CD4-positive, alpha-beta T cell treated with Interleukin-17A for 4 hours (primary cell): ENCODE measurements at places on chromosomes 12 and 14.
A peak's percentile ranks its signal among the peaks of the same experiment; 100 is the strongest.

DNA sequence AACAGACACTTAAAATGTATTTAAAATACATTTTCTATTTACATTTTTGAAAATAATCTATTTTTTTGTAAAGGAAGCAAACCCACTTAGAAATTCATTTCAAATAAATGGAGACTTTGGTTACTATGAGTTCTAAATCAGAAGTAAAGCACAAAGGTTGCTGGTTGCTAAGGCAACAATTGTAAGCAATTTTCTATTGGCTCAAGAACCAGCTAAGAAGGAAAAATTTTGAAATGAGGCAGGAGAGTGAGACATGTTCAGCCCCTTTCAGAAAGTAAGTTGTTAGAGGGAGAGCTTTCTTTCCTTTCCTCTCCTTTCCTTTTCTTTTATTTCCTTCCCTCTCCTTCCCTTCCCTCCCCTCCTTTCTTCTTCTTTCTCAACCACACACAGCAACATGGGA, 80.7 kb downstream of the PRMT8 start:
- DNase-seq, result no peak

- DNase-seq, result no peak
Measured at GRCh38 chr12:113387631-113388030, 16.1 kb downstream of the SDS start.

- DNase-seq, result no peak
Measured at GRCh38 chr14:85471156-85471555, 58.8 kb upstream of the FLRT2 start.

DNA sequence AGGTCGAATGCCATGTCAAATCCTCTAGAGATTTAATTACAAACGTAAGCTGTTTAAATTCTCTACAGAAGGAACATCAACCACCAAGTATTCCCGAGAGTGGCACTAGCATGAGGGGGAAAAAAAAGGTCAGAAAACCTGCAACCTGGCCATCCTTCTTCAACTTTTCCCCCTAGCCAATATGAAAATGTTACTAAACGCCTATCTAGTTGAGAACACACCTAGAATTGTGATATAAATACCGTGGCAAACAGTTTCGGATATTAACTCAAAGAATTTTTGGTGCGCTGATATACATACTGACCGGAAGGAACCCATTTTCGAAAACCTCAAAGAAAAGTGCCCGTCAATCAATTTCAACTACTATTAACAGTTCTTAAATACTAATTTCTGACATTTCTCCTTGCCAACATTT, 1.8 kb downstream of the HNRNPC start:
- DNase-seq, result no peak

DNA sequence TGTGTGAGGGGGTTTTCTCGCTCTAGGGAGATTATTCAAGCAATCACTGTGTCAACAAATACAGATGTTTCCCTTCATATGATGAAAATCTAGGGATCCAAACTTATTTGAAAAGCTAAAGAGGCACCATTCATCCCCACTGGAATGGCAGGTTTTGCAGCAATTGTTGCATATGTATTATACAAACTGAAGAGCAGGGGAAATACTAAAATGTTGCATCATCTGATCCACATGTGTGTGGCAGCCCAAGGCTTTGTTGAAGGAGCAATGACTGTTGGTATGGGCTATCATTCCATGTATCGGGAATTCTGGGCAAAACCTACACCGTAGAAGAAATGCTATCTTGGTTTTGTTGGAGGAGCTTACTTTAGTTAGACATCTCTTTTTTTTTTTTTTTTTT, 4.1 kb upstream of the PRPF40B start:
- no peak for DNase-seq

DNA sequence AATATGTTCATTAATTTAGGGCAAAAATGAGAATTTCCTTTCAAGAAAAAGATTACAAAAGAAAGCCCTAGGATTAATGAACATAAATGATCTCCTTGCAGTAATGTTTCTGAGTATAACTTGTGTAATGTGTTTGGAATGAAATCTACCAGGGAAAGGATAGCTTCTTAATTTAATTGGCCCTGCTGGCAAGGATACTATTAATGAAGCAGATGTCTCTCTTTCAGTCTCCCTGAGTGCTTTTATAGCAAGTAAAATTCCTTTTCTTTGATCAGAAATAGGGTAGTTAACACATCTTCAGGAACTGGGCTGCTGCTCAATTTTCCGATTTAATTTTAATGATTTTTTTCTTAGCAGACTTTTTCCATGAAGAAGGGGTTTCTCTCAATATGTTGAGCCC, 379.4 kb upstream of the PDE3A start:
- DNase-seq, result no peak

DNA sequence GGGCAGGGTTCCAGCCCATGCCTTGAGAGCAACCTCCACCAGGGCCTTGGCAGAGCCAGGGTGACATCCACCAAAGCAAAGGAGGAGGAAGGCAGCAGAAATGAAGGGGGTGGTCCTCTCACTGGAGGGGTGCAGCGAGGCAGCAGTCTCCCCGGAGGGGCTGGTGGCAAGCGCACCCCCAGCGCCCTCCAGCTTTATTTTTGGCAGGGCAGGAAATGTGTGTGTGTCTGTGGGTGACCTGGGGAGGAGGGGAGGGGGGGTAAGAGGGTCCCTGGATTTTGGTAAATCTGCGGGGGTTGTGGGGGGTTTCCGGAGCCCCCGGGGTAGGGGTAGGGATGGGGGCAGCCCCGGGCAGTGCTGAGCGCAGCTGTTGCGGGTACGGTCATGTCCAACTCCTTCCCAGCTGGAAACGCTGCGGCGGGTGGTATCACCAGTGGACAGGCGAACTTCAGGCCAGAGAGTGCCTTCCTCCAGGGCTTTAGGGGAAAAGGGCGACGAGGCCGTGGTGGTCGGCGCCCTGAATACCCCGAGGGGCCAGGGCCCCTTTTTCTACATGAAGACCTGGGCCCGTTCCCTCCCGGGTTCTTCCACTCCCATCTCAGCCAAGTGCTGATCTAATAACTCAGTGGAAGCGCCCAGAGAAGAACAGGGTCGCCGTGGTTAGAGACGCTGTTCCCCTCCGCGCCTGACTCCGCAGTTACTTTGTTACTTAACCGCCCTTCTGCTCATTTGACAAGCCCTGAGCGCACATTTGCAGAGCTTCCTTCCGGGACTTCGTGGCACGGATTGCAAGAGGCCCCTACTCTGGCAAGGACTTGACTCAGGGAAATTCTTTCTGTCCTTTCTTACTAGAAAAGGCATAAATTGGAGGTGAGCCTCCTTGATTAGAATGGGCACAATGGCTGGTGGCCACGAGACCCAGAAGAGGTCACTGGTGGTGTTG, 55.2 kb downstream of the FOS start:
- DNase-seq, result peak; percentile 78

GRCh38 chr12:31629756-31630732, 29.4 kb upstream of the ETFBKMT start:
- no peak for DNase-seq

GRCh38 chr12:131106349-131106941, 152.7 kb downstream of the ADGRD1 start:
- DNase-seq, result no peak
